Right forelimb (tissue), 1 donor: ENCODE measurements at places on chromosomes 5 and 9.

- no peak for DNase-seq
These were observed 102.6 kb downstream of the WNK2 start for GRCh38 chr9:93286252-93287188.

GRCh38 chr5:132183723-132184122, 43.9 kb downstream of the P4HA2 start:
- no peak for DNase-seq

DNA sequence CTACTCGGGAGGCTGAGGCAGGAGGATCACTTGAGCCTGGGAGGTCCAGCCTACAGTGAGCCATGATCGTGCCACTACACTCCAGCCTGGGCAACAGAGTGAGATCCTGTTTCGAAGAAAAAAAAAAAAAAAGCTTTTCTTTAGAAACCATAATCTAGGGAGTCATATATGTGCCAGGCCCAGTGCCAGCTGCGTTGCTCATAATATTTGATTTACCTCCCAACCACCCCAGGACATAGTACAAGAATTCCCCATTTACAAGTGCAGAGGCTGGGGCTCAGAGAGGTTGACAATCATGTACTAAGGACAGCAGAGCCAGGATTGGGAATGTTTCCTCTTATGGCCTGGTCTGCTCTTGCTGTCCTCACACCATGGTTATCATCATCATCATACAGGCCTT, 25.1 kb upstream of the TRIM14 start:
- no peak for DNase-seq

DNA sequence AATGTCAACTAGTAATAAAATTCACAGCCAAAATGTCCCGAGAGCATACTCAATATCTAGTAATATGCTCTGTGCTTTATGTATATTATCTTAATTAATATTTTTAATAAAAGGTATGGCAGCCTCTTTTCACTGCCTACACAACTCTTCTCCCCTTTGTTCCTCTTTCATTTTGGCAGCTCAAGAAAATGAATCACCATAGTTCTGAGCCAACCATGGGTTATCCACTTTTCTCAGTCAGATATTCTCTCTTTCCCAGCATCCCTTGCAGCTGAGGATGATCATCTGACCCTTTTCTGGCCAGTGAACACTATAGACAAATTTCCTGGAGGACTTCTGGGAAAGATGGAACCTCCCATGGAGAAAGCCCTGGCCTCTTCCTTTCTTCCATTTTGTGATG, 8.2 kb upstream of the DOCK8 start:
- no peak for DNase-seq

DNA sequence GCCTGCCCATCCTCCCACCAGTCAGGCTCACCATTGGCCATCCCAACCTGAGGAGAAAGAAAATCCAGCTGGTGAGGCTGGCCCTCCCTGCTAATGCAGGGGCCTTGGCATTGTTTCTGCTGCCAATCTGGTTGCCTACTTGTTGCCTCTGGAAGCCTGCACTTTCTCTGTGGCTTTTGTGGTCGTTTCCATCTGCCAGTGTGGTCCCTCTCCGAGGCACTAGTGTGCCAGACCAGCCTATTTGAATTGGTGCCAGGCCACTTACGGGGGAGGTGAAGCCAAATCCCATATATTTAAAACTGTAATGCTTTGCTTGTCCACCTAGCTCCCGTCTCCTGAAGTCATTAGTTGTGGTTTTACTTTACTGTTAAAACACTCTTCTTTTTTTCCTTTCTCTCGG, 213.4 kb upstream of the ADAMTSL1 start:
- DNase-seq, result peak; percentile 79

GRCh38 chr5:179374506-179375235, 29.4 kb upstream of the ADAMTS2 start:
- DNase-seq, result no peak

DNA sequence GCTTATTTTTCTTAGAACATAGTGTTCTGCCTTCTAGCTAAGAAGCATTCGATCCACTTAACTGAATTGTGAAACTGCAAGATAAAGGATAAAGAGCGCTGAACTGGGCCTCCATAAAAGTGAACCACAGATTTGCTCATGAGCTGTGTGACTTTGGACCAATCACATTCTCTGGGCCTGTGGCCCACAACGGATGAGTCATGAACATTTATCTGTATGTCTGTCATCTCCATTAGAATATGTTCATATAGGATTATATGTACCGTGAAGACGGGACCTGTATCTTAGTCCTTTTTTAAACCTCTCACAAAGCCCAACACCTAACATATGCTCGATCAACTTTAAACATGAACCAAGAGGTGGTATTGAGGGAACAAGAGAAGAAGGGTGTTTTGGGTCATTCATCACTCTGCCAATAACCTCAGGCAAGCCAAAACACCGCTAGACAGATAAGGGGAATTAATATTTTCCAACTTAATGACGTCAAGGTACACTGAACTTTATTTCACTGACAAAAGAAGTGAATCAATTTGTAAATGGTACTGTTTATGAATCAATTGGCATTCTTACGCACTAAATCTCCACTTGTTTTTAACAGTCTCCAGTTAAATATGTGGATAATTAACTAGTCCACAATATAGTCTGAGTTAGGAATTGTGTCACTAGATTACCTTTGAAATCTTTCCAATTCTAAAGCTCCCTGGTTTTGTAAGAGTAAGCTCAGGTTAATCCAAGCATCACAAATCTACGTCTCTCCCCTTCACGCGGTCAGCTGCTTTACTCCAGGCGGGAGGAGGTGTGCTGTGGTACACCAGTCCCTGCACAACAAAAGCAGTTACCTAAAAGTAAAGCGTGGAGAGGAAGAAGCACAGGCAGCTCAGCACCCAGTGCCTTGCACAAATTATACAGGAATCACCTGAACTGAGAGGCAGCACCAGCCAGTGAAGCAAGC, 1.6 kb downstream of the TMEM245 start:
- peak; percentile 40 for DNase-seq
